ENCODE measurements at places on chromosomes 6 and 20.

DNA sequence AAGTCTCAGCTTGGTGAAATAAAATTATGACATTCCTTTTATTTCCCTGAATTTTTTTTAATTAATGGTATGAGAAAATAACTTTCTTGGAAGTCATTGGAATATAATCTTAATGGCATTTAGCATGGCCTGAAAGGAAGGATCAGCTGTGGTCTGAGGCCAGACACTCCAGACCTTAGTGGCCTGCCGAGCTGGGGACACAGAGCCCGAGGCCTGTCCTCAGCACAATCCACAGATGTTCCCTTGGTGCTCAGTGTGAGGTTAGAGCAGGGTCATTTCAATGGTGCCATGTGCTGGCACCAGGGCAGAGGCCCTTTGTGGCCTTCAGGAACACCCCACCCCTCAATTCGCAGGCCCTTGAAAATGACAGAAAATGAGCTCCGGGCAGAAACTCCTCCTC, 120.6 kb downstream of the ADGB start:
- DNase-seq: no peak

- DNase-seq: no peak
These were observed 534.7 kb downstream of the PHF3 start for GRCh38 chr6:64170316-64170715.

DNA sequence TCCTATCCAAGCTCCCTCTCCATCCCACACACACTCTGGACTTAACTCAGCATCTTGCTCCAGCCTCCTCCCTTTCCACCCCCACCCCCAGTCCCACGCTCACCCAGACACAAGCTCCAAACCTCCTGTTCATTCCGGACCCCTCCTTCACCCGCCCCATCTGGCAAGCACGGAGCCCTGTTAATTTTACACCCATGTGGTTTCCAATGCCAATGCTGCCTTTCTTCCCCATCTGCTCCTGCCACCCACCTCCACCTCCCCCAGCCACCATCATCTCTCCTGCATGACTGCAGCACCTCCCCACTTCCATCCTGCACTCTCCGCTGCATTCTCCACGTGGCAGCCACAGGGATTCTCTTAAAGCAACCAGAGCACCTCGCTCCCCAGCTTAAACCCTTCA, 9.9 kb upstream of the CDK5RAP1 start:
- DNase-seq: no peak

- no peak for DNase-seq
These were observed 275.3 kb downstream of the HIVEP2 start for GRCh38 chr6:142669471-142670351.

DNA sequence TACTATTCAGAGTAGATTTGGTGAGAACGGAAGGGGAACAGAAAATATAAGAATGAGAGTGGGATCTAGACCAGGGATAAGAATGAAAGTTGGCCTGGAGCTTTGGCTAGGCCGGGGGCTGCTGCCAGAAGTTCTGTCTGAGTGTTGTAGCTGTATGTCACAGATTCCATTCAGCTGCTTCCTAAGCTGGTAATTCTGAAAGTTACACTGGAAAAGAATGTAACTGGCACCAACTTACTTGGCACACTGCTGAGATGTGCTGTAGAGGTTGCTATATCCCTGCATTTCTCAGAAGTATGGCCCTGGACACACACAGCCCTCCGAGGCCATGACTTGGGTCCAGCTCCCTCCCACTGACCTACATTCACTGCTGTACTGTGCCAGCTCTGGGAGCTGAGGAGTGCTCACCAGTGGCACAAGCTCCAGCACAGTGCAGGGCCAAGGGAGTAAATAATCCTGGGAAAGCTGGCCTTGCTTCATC, 25.8 kb upstream of the TMEM217 start:
- no peak for DNase-seq

DNA sequence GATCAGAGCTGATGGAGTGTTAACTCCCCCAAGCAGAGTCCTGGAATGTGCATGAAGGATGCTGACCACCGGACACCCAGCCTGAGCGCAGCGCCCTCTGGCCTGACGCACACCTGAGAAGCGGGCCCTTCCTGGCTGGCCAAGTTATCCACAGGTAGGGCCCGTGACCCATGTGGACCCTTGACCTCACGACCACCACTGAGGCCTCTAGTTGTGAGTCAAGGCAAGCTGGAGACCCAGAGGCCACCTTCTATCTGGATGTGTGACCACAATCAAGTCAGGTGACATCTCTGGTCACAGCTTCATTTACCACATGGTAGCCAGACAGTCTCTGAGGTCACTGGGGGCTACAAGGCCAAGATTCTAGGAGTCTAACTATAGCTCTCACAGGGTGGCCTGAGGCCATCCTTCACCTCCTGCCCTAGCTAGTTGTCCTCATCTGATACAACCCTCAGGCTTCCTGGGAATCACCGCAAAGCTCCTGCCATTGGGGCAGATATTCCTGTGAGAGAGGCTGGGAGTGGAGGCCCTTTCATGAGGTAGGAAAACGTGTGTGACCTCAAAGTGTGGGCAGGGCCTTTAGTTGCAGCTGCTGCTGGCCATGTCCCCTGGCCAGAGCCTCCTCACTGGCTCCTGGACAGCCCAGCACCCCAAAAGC, 53.1 kb downstream of the DSTN start:
- DNase-seq: no peak

GRCh38 chr6:38477680-38478260, 162.0 kb downstream of the BTBD9 start:
- DNase-seq: no peak

GRCh38 chr6:18596531-18596835, 209.3 kb downstream of the RNF144B start:
- DNase-seq: no peak

GRCh38 chr6:11143394-11144371, 32.2 kb upstream of the ERVFRD-1 start:
- no peak for DNase-seq

DNA sequence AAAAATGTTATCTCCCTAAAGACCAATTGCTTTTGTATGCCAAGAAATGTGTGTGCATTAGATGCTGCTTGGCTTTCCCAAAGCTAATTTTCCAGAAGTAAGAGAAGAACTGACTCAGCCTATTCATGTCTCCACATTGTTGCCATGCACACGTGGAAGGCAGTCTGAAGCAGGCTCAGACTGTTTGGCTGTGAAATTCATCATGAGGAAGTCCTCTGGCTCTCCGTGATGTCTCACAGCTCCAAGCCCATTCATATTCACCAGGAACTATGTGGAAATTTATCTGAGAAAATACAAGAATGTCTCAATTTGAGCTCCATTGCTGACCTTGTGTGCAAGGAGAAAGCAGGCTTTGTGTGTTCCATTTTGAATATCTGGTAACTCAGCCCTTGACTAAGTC, 1022.2 kb upstream of the GJE1 start:
- DNase-seq: no peak

DNA sequence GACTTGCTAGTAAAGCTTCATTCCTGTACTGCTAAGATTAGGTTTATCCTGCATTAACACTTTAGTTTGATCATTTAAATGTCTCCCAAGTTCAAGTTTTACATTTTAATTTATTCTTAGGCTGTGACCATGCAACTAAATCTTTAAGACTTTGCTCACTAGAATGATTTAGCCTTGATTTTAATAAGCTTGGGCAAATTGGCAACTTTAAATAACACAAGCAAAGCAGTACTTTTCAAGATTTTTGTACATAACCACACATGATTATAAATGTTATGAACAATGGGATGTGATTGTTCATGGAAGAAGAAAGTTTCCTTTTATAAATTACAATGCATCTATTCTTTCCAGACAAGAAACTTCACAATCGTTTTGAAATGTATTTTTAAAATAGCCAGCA, 948.0 kb upstream of the EPHA7 start:
- no peak for DNase-seq

DNA sequence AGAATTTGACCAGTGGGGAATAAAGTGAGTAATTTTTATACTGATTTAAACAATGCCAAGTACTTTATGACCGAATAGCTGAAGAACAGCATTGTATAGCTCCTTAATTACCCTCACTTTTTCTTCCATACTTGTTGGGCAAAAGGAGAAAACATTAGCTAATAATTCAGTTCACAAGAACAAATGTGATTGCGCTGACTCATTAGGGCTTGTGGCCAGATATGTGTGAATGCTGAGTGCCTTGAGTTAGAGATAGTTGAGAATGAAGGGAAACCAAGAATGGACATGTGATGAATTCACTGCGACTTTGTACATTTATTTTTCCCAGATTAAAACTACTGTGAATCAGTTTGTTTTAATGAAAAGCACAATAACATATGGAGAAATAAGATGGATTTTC, 669.4 kb downstream of the TFAP2A start:
- no peak for DNase-seq

- DNase-seq: no peak
These were observed 97.7 kb downstream of the SLC16A10 start for GRCh38 chr6:111184827-111185532.

- DNase-seq: no peak
These were observed 64.4 kb downstream of the SNAP25 start for GRCh38 chr20:10282979-10283456.

GRCh38 chr20:5511505-5511904, 194.8 kb upstream of the PROKR2 start:
- no peak for DNase-seq

DNA sequence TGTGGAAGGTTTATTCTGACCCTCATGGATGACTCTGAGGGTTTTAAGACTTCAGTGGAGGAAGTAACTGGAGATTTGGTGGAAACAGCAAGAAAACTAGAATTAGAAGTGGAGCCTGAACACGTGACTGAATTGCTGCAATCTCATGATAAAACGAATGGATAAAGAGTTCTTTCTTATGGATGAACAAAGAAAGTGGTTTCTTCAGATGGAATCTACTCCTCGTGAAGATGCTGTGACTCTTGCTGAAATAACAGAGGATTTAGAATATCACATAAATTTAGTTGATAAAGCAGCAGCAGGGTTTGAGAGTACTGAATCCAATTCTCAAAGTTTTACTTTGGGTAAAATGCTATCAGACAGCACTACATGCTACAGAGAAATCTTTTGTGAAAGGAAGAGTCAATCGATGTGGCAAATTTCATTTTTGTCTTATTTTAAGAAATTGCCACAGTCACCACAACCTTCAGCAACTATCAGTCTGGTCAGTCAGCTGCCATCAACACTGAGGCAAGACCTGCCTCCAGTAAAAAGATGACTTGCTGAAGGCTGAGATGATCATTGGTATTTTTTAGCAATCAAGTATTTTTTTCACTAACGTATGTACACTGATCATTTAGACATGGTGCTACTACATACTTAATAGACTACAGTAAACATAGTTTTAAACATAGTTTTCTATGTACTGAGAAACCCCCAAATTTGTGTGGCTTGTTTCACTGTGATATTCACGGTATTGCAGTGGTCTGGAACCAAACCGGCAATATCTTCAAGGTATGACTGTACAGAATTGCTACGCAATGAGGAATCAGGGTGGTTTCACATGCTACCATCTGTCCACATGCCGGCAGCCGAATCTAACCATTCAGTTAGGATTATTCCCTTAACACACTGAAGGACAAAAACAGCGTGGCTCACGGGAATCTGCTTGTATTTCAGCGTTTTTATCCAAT, 149.0 kb downstream of the MYB start:
- DNase-seq: no peak

- DNase-seq: no peak
These were observed 573.3 kb upstream of the MAN1A1 start for GRCh38 chr6:119922814-119923213.

- peak; percentile 89 for DNase-seq
These were observed 126.7 kb downstream of the UNC5CL start for GRCh38 chr6:40912158-40912946.

GRCh38 chr6:124371974-124372475, 568.4 kb downstream of the NKAIN2 start:
- no peak for DNase-seq

DNA sequence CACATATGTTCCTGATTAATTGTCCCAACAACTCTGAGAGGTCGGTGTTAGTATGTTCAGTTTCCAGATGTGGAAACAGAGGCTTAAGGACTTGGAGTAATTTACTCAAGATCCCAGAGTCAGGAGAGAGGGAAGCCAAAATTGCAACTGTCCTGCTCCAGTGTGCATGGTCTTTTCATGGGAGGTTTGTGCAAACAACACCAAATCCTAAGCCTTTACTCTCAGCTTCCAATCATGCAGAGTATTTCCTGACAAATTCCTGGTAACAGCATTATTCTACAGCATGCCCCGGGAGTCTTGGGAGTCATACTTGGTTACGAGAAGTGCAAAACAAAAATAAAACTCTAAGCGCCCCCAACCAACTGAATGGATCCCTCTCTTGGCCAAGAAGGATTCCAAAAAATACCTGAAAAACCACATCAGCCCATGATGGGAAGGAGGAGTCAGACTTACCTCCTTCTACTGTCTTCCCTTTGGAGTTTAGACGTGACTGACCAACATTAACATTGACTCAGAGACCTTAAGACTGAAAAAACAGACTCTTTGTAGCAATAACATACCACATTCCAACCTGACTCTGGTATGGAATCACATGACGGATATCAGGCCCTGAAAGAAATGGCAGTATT, 30.8 kb upstream of the PPP1R3G start:
- DNase-seq: no peak

- DNase-seq: no peak
These were observed 10.7 kb downstream of the PSMG4 start for GRCh38 chr6:3269281-3269975.

- no peak for DNase-seq
These were observed 78.7 kb downstream of the DLL1 start for GRCh38 chr6:170212051-170212756.

DNA sequence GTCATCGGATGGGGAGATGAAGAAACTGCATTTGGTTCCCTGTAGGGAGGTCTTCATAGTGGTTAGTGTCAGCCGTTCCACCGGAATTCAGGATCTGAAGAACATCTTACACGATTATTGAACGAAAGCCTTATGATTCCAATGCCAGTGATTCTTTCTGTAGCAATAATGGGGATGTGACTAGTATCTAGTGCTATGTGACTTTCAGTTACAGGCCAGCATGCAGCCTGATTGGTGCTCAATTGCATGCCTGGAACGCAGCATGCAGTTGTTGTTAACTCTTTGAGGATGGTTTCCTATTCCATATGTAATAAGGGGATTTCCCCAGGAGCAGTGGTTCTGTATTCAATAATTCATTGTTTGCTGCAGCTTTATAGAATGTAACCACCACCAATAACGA, 71.6 kb upstream of the SLC22A1 start:
- no peak for DNase-seq

DNA sequence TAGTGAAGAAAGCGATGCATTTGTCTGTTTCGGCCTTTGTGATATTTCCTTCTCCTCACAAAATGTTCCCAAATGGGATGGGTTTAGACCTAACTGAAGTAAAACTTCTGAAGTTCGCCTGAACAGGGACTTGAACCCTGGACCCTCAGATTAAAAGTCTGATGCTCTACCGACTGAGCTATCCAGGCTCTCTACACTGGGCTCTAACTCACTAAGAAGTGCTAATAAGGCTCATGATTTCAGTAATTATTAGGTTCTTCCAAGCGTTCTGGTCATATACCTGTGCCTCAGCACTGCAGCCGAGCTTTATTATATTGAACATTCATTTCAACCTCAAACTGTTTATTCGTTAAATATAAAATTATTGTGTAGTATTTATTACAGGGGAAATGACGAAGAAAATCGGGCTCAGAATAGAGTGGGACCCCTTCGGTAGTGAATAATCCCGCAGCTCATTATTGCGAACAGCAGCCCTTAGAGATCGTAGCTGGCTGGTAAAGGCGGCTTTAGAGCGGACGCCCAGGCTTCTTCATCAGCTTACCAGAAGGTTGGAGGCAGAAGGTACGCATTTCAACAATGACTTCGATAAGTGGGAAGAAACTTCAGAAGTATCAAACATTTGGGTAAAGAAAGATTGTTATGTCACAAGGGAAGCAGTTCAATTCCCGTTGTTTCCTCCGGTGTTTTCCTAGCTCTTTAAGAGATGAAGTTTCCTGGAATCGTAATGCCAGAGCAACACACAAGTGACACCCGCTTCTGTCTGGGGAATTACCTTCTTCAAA, 119.0 kb upstream of the ZNF184 start:
- peak; percentile 74 for DNase-seq
